G401 (cell line): ENCODE measurements at places on chromosomes 2 and 18.

GRCh38 chr2:144519934-144520731 lies at the start of gene ZEB2:
Gene ZEB2, minus strand, starts transcription at chr2:144520119. Its CDS starts 2,769 bp downstream, at chr2:144517350.
- peak; percentile 21 for DNase-seq

GRCh38 chr2:190352668-190353536 lies 9.5 kb downstream of the INPP1 start:
- DNase-seq: no peak

DNA sequence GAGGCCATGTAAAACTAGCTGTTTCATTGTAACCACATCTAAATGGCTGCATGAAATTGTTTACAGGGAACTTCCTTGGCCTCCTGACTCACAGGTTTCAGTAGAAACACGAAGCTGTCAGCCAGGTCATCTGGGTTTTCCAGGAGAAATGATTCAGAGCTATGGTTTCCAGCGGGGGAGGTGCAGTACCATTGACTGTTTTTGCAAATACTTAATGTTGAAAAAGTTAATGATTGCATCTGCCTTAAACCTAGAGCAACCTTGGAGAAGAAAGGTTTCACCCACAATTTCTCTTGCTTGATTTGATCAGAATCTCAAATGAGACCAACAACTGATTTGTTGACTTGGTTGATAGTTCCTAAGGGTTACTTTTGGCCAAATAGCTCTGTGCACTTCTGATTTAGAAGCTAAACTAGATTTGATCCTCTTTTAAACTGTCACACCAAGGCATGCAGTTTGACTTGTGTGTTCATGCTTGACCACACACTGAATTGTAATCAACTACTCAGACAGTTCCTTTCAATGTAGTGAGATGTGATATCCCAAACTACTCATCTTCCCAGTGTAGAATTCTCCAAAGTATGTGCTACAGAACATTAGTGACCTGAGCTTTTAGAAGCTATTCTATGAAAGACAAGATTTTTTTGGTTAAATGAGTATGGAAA lies 193.5 kb upstream of the CHST9 start:
- no peak for DNase-seq

GRCh38 chr2:224025874-224026273 lies 13.2 kb downstream of the SERPINE2 start:
- DNase-seq: no peak

DNA sequence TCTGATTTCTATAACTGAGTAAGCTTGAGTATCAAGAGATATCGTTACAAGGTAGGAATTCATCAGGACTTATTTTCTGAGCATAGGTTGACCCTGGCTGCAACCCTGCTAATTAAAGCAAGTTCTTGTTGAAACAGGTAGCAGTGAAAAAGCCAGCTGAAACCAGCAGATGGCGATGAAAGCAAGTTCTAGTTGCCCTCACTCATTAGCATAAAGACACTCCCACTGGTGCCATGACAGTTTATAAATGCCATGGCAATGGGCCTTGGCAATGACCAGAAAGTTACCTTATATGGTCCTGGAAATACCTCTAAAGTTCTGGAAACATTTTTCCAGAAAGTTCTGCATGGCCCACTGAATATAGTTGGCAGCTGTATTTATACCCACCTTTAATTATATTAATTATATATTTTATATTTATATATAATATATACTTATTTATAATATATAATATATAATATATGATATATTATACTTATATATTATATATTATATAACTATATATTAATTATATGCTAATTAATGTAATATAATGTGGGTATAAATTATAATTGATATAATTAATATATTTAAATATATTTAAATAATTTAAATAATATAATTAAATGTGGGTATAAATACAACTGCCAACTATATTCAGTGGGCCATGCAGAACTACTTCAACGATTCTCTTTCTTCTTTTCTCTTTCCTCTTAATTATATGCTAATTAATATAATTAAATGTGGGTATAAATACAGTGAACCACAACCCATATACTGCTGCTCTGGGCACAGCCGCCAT lies 188.0 kb downstream of the CDH7 start:
- no peak for DNase-seq

DNA sequence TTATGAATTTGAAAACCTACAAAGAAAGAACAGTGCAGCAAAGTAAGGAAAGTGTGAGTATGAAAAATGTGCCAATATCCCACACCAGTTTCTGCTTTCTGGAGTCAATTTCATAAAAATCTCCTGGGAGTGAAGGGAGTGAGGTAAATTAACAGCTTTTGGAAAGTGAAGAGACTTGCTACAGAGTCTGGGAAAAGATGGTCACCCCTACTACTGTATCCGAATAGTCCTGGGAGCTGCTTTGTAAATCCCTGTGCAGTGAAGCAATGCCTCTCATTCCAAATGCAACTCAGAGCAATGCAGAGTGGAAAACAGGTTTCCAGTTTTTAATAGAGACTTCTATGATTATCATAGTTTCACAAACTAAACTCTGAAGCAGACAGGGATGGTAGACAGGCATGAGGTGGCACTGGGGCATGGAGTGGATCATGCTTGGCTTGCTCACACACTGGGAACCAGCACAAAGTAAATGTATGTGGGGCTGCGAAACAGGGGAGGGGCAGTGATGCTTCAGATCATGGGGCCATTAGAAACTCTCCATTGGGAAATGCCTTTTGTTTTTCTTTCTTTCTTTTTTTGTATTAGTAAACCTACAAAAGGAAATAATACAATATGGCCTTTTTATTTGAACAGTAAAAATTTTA lies 10.6 kb downstream of the COL5A2 start:
- no peak for DNase-seq

DNA sequence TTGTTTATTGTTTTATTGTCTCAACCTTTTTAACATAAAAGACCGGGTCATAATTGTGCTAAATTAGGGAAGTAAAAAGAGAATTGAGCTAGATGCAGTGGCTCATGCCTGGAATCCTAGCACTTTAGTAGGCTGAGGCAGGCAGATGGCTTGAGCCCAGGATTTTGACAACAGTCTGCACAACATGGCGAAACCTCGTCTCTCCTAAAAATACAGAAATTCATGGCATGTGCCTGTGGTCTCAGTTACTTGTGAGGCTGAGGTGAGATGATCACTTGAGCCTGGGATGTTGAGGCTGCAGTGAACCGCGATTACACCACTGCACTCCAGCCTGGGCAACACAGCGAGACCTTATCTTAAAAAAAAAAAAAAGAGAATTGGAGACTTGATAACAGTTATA lies 104.2 kb upstream of the TTC27 start:
- no peak for DNase-seq

GRCh38 chr2:196278491-196278911 lies 107.1 kb upstream of the STK17B start:
- no peak for DNase-seq

- peak; percentile 44 for DNase-seq
These were observed 87.5 kb downstream of the TFCP2L1 start for GRCh38 chr2:121197369-121198091.

GRCh38 chr18:79690586-79691482 lies 11.2 kb downstream of the CTDP1 start:
- no peak for DNase-seq

GRCh38 chr2:186761814-186762213 lies 68.0 kb downstream of the FAM171B start:
- DNase-seq: no peak

- DNase-seq: no peak
These were observed 749 bp upstream of the EIF2AK3 start for GRCh38 chr2:88627856-88628570.

- no peak for DNase-seq
These were observed 536.5 kb downstream of the PLCL1 start for GRCh38 chr2:198340846-198341245.

DNA sequence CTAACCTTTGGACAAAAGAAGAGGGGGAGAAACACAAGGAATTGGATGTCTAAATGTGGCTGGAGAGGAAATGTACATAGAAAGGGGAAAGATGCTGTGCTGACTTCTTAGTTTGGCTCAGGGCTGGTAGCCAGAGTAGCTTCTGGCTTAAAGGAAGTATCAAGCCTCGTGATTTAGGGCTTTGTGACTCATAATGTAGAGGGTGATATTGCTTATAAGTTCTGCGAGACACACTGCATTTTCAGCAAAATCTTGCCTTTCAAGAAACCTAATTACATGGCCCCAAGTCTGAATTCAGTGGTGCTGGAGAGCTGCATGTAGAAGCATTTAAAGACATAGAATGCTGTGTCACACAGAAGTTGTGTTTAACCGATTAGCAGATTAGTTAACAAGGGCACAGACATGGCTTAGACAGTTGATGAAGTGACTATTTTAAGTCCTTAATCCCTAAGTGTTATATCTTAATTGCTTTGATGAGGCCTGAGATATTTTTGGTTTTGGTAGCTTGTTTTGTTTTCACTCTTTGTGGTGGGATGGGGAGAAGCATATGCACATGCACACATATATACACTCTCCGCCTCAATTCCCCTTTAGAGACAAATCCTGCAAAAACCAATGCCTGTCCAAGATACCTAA lies 66.4 kb downstream of the EPAS1 start:
- DNase-seq: no peak
